Aortic smooth muscle cell (primary cell): ENCODE measurements at places on chromosomes 16 and 17. TPM values are rescaled to one million over a fixed set of nuclear protein-coding genes. Genes with fewer than 3 reads are reported as not detected.

SOST gene
- total RNA-seq: 0.13 and 3.4 TPM in 2 replicates

CACNG3 gene
- not detected in 2 replicates for total RNA-seq

OR4D1 gene
- total RNA-seq: not detected in 2 replicates

PHKB gene
- total RNA-seq: 77.2 and 97.1 TPM in 2 replicates

PIPOX gene
- total RNA-seq: 2.7 and 2.8 TPM in 2 replicates

HBZ gene
- total RNA-seq: not detected in 2 replicates

ZNF319 gene
- 2.4 and 3.0 TPM in 2 replicates for total RNA-seq

FOXN1 gene
- not detected in 2 replicates for total RNA-seq

UMOD gene
- total RNA-seq: not detected in 2 replicates

TNP2 gene
- total RNA-seq: under 0.01 TPM in 1 of 2 replicates, not detected in the other

FTO gene
- 85.3 and 95.9 TPM in 2 replicates for total RNA-seq
